ENCODE measurements at places on chromosomes 6 and 20. TPM values are rescaled to one million over a fixed set of nuclear protein-coding genes. Genes with fewer than 3 reads are reported as not detected.

HSPA1L gene
- 1.3 TPM for total RNA-seq

MEP1A gene
- not detected for total RNA-seq

TENT5A gene
- 0.68 TPM for total RNA-seq

PLEKHG1 gene
- total RNA-seq = 0.59 TPM

PKHD1 gene
- not detected for total RNA-seq

DSP gene
- total RNA-seq = 45.9 TPM

TSBP1 gene
- not detected for total RNA-seq

C20orf202 gene
- 0.22 TPM for total RNA-seq

PRDM13 gene
- total RNA-seq = 0.88 TPM

NDUFAF4 gene
- 48.3 TPM for total RNA-seq

PET117 gene
- total RNA-seq = 27.0 TPM

SLC22A7 gene
- not detected for total RNA-seq

CNR1 gene
- 1.9 TPM for total RNA-seq

BIRC7 gene
- total RNA-seq = 2.3 TPM

SRSF12 gene
- total RNA-seq = 2.0 TPM

IL17F gene
- total RNA-seq = not detected

MATN4 gene
- 0.09 TPM for total RNA-seq

NOX3 gene
- not detected for total RNA-seq

CDSN gene
- 0.05 TPM for total RNA-seq

GRIK2 gene
- 0.35 TPM for total RNA-seq

PAK5 gene
- total RNA-seq = not detected

PACRG gene
- total RNA-seq = 0.13 TPM

POM121L2 gene
- total RNA-seq = not detected

Data from A549 treated with Mapracorat at 1 μM for 4 hours (cell line).